ENCODE measurements at places on chromosomes 4 and X. TPM values are rescaled to one million over a fixed set of nuclear protein-coding genes. Genes with fewer than 3 reads are reported as not detected.

IDH3G gene
- total RNA-seq: 47.7 TPM

ZNF185 gene
- 0.43 TPM for total RNA-seq

SMIM10 gene
- 7.8 TPM for total RNA-seq

NAT8L gene
- 0.09 TPM for total RNA-seq

TMPRSS11B gene
- total RNA-seq: not detected

CMC4 gene
- total RNA-seq: 9.1 TPM

ALPK1 gene
- 25.7 TPM for total RNA-seq

FAM9C gene
- under 0.01 TPM for total RNA-seq

SLC6A8 gene
- total RNA-seq: 9.8 TPM

PITX2 gene
- total RNA-seq: 11.0 TPM

TRAM1L1 gene
- total RNA-seq: 0.43 TPM

PPARGC1A gene
- 0.43 TPM for total RNA-seq

CDS1 gene
- total RNA-seq: 0.28 TPM

SMARCA5 gene
- total RNA-seq: 32.6 TPM

PPEF1 gene
- total RNA-seq: 0.85 TPM

BDH2 gene
- total RNA-seq: 59.6 TPM

Measured in smooth muscle cell of bladder (primary cell).